ENCODE measurements at places on chromosomes 12 and 14.

DNA sequence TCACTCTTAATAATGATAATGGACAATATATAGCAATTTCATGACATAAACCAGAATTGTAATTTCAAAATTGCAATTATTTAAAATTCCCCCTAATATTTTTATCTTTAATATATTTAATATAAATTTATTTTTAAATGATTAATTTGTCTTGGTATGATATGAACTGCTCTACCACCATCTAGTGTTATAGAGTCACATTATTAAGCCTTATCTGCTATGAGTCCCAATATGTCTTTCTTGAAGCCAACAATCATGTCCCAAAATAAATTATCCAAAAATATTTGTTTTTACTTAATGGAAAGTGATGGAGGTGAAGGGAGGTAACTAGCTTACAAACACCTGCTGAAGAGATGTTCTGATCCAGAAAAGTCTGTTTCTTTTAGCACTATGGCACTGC lies 151.4 kb downstream of the KCNC2 start:
- DNase-seq = no peak

DNA sequence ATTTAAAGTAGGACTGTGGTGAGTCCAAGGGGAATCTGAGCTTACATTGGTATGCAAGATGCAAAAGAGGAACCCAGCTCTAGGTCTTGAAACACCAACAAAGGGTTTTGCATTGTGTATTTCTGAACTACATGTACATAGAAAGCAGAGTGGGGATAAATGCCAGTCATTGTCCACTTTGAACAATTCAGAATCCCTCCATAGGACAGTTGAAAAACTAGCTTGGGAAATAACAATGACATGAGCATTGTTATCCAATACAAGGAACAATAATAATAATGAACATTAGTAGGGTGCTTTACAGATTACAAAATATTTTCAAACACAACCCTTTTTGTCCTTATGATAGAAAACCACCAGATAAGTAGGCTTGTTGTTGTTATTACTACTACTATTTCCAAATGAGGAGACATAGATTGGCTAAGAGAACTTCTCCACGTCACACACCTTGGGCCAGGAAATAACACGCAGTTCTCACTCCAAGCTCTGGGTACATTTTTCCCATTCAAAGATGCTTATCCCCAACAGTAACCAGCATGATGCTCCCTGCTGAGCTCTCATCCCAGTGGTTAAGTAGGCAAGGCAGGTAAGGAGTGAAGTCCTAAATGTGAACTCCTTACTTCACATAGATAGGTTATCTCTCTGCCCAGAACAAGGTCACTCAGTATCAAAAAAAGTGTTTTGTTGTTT lies 51.7 kb upstream of the RASSF8 start:
- DNase-seq = no peak

GRCh38 chr14:91284146-91284790 lies 39.8 kb upstream of the GPR68 start:
- no peak for DNase-seq

- peak; percentile 33 for DNase-seq
Observed at GRCh38 chr12:113271853-113272561, 50.7 kb downstream of the TPCN1 start.

GRCh38 chr12:6928022-6928702 lies 403 bp downstream of the ATN1 start:
- no peak for DNase-seq

DNA sequence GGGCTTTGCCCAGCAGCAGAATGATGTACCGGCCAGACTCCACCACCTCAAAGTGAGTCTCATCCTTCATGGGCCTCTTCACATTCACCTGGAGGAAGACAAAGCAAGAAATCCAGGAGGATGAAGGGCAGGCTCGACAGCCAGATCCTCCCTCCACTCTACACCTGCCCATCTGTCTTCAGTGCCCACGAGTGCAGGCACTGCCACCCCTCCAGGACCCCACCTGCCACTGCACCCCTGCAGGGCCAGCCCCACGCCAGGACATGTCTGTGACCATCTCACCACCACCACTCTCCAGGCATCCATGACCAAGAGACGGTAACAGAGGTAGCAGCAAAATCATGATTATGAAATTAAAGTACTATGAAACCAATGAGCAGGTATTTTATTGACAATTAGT lies 84.3 kb upstream of the ANO2 start:
- no peak for DNase-seq

- DNase-seq = peak; percentile 46
Observed at GRCh38 chr12:124278389-124279101, 16.3 kb upstream of the RFLNA start.

- no peak for DNase-seq
Observed at GRCh38 chr12:103929046-103929783, 995 bp upstream of the HSP90B1 start.

DNA sequence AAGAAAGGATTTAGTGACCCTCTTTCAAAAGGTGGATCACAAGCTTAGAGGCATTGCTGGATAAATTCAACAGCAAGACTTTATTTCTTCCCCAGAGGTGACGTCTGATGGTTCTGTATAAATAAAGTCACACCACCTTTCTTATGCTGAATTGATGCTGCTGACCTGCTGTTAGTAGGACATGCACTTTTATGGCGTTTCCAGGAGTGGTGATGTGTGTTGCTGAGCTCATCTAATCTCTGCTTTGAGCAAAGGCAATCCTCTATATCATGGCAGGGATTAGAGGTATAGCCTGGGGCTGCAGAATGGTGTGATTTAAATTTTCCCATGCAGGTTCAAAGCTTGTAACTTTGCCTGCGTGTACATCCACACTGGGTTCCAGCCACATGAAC lies 94.9 kb downstream of the ETV6 start:
- DNase-seq = no peak

GRCh38 chr14:23110579-23111365 lies 6.0 kb upstream of the CIROP start:
- DNase-seq = no peak

GRCh38 chr14:78902010-78902623 lies 731.9 kb downstream of the NRXN3 start:
- DNase-seq = peak; percentile 44

DNA sequence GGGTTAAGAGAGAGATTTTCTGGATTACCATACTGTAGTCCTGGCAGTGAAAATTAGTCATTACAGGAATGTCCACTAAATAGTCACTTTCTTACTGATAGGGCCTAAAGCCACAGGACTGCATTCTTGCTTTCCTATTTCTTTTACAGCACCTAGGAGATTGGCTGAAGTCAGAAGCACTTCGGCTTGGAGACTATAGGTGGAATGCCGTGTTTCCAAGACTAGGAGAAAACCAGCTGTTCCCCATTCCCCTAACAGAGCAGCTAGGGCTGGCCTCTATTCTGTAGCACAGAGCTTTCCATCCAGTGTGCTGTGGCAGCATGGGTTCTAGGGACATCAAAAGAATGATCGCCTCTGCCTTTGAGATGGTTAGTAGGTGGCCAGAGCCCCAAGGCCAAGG lies 15.1 kb downstream of the PIGH start:
- DNase-seq = no peak

DNA sequence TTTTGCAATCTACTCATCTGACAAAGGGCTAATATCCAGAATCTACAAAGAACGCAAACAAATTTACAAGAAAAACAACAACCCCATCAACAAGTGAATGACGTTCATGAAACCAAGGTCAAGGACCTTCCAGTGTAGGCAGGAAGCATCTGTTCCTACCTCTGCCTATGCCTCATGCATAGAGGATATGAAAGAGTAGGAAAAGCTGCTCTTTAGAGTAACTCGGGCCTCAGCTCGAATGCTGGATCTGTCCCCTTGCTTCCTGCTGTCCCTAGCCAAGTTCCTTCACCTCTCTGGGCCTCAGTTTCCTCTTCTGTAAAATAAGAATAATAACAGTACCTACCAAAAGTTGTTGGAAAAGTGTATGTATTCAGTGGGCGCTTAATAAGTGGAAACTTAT lies 65.0 kb downstream of the FOXN4 start:
- DNase-seq = no peak

- no peak for DNase-seq
Observed at GRCh38 chr12:107597695-107598410, 87.7 kb upstream of the PWP1 start.

DNA sequence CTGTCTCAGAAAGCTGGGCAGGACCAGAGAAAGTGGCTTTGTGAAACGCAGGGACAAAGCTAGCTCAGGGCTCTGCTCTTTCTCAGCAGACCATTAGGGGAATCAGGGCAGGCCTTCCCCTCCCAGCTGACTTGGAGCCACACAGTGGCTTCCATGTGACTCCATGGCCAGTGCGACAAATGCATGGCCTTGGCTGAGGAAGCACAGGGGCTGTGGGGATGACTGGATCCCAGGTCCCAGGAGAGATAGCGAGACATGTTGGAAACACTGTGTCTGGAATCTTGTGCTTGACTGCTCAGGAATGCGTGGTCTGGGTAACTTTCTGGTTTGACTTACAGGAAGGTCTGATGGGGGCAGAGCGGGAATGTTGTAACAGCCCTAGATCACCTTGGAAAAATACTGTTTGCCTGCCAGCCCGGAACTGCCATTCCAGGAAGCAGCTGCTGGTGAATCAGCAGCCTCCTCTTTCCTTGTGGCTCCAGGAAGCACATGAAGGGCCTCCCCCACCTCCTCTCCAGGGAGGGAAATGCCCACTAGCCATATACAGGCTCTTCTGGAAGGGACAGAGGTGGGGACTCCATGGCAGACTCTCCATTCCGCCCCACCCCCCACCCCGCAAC lies 133.5 kb upstream of the HIF1A start:
- DNase-seq = no peak

DNA sequence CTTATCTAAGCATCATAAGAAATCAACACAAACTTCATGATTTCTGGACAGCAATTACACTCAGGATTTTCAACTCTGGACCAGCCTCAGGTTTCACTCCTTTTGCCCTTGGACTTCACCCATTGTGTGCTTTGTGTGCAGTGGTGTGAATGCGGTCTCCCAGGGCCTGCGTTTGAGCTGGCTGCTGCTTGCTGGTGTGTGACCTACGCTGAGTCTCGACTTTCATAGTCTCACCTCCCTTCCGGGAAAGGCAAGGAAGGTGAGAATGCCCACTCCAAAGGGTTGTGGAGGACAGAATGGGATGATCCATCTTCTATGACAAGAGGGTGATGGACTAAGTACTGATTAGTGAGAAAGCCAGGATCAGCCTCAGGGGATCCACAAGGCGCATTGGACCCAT lies 228.8 kb downstream of the C12orf75 start:
- DNase-seq = no peak

GRCh38 chr12:113684053-113684907 lies 212.6 kb upstream of the LHX5 start:
- no peak for DNase-seq

DNA sequence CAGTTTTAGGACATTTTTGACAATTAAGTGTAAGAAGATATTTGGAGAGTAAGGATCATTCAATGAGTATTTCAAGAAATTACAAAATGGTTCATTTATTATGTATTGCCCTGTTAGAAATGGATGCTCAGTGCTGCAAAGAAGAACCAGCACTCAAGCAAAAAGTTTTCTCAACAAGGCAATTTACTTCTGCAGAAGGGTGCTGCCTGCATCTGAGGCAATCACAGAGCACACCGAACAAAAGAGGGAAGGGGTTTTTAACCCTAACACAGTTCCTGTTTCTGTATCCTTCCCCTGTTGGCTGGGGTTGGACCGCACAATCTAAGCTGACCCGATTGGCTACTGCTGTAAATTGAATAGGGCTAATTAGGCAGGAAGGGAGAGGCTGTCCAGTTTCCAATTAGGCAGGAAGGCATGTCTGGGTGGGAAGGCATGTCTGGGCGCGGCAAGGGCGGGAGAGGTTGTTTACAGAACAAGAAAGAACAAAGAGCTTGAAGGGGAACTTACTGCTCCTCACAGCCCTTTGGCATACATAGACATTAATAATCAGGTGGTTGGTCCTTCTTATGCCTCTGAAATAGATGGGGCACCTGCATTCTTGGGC lies 41.4 kb downstream of the SPTSSA start:
- DNase-seq = no peak

DNA sequence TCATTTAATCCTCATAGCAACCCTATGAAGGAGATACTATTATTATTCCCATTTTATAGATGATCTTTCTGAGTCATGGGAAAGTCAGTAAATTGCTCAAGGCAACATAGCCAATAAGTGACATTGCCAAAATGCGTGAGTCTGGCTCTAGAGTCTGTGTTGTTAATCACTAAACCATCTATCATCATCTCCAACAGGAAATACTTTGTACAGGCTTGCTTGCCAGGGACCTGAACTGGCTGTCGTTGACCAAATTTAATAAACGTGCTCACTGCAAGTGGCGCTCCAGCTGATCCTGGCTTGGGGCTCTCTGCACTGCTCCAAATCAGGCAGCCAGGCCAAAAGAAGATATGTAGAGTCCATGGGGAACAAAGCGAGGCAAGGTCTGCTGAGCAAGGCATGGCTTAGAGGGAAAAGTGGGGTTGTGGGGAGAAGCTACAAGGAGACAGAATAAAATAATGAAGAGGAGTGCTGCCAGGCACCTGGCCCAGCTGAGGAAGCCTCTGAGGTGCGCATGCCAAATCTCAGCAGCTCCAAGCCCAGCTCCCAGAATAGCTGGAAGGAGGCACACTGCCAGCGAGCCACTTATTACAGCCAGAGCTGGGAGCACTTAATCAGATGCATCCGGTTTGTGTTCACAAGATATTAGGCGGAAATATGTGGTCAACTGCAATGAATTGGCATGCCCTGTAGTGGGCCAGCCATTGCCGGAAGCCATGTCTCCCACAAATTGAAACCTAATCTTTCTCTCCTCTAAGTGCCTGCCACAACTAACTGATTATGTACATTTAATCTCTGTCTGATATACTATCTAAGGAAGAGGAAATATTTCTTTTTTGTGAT lies 43.3 kb upstream of the PTPRO start:
- DNase-seq = no peak

DNA sequence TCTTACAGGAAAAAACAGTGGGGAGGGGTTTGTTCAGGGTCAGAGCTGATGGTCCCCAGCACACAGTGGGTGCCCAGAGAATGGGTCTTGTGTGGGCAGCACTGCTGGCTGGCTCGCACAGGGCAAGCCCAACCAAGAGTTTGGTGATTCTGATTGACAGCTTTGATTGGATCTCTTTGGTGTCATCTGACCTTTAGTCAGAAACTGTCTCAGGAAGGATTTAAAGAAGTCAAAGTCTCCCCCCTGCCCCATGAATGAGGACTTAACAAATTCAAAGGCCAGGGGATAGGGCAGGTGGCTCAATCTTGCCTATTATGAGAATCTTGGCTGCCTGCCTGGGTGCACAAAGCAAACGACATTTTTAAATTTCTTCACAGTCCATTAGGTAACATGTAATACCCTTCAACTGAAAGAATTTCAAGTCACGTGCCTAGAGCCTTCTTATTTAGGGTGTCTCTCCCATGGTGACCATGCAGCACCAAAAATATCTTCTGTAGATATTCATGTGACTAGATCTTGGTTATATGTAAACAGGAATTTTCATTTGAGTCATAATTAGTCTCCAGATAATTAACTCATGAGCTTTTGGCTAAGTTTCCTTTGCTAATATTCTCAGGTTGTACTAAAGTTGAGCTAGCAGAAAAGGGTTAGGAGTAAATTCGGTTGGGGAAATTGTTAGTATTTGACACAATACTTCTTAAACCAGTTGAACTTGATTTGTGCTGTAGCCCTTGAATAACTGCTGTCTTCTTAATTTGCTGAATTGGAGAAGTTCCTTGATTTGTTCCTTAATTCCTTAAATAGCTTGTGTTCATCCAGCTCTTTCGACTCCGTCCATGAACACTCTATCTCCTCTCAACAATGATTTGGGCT lies 54.5 kb upstream of the HECTD1 start:
- DNase-seq = no peak

All from hippocampal formation (tissue), 2 donors.